Mesothelial cell of epicardium (in vitro differentiated cells): ENCODE measurements at places on chromosomes 3 and 15.
A peak's percentile ranks its signal among the peaks of the same experiment; 100 is the strongest.

- no peak for DNase-seq
Observed at GRCh38 chr3:81375921-81376320, 385.5 kb downstream of the GBE1 start.

- DNase-seq = peak; percentile 75
Observed at GRCh38 chr3:43894176-43895049, 203.7 kb downstream of the ABHD5 start.

- DNase-seq = peak; percentile 26
Observed at GRCh38 chr3:126127904-126128303, 44.0 kb upstream of the SLC41A3 start.

- no peak for DNase-seq
Observed at GRCh38 chr3:150020527-150020926, 49.8 kb upstream of the PFN2 start.

- DNase-seq = no peak
Observed at GRCh38 chr15:54481819-54482218, 503.6 kb downstream of the UNC13C start.
